ENCODE measurements at places on chromosomes 4 and X.

DNA sequence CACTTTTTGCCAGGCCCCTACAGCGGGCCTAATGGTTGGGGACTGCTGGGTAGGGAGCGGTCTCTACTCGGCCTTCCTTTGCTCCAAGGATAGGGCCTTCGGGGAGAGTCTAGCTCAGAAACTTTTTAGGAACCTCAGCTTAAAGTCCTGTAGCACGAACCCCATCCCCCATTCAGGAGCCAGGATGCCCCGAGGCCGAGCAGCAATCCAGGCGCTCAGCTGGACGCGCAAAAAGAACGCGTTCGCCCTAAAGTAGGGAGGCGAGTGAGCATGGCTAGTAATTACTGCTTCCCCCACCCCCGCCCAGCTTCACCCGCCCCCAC, 9.7 kb downstream of the POU4F2 start:
- DNase-seq, result no peak

- no peak for DNase-seq
These were observed 161.5 kb downstream of the SOX3 start for GRCh38 chrX:140343226-140343868.

DNA sequence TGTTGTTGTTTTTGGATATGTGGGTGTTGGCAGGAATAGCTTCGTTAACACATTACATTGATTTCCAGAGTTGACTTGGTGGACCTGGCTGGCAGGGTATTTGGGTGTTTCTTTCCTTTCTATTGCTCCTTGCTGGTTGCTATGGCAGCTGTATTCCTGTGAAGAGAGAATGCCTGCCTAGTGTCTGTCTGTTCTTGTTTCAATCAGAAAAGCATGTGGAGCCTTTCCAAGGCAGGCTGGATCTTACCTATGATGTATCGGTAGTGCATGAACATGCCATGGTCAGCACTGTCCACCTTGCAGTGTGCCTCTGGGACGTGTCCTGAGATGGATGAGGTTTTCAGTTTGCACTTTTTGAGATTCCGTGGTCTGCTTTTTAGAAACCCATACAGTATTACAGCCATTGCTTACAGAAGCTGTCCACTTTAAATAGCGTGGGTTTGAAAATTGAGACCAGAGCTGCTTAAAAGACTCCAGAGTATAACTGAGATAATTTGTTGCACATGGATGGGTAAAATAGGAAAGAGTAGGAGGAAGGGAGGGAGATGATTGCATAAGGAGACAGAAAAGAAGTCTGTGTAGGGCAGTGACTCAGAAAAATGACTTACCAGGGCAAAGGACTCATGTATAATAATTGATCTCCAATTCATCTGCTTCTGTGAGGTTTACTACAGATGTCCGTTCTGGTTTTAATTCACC, 20.0 kb upstream of the AADAT start:
- DNase-seq, result no peak

DNA sequence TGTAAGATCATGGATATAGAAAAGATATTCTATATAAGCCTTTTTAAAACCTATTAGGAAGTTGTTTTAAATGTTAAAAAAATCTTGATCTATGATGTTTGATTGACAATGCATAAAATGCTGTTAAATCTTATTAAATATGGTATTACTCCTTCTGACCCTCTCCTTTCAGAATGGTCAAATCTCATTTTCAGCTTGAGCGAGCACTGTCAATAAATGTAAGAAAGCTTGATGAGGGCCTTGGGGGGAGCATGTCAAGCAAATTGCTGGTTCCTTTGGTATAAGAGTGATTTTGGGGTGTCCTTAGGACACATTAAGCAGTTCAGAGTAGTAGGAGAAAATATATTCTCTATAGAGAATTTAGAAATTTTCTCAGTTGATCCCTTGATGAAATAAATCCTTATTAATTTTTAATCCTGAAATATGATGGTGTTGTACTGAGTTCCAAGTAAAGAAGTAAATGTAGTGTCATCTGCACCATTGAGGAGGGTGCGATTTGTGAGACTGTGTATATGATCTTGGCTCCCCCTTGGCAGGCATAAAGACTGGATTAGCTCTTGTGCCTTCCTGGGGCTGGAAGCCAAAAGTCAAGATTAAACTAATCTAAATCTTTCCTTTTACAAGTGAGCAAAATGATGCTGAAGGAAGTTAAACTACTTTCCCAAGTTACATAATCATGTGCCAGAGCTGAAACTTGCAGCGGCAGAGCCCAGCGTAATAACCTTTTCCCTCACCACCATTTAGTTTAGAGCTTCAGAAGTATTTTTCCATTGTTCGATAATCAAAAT, 82.6 kb upstream of the ANK2 start:
- DNase-seq, result no peak

GRCh38 chrX:29852767-29853166, 362.6 kb upstream of the MAGEB2 start:
- no peak for DNase-seq

DNA sequence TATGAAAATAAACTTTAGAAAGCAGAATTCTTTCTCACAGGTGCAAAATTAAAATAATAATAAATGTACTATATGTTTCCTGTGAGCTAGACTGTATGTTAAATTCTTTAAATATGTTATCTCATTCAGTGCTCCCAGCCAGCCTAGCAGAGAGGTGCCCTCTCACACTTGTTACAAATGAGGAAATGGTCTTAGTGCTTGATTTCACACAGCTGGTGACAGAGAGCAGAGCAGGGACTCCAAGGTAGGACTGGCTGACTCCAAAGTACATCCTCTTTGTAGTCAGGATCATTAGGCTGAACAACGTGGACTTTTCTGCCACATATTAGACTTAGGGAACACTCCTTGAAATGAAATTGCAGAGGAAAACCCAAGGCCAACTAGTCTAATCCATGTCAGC, 72.0 kb upstream of the HHIP start:
- no peak for DNase-seq

- DNase-seq, result no peak
These were observed 175.3 kb downstream of the MAML3 start for GRCh38 chr4:139978692-139979091.

- DNase-seq, result no peak
These were observed 8.4 kb downstream of the ATP10D start for GRCh38 chr4:47493238-47494123.

- no peak for DNase-seq
These were observed 36.3 kb downstream of the ARAP2 start for GRCh38 chr4:36207831-36208520.
